Stimulated activated CD8-positive, alpha-beta memory T cell treated with anti-CD3 and anti-CD28 coated beads, Interleukin-4, amount 100 ng/mL, for 1 hour (primary cell): ENCODE measurements at places on chromosomes 5 and 9.

DNA sequence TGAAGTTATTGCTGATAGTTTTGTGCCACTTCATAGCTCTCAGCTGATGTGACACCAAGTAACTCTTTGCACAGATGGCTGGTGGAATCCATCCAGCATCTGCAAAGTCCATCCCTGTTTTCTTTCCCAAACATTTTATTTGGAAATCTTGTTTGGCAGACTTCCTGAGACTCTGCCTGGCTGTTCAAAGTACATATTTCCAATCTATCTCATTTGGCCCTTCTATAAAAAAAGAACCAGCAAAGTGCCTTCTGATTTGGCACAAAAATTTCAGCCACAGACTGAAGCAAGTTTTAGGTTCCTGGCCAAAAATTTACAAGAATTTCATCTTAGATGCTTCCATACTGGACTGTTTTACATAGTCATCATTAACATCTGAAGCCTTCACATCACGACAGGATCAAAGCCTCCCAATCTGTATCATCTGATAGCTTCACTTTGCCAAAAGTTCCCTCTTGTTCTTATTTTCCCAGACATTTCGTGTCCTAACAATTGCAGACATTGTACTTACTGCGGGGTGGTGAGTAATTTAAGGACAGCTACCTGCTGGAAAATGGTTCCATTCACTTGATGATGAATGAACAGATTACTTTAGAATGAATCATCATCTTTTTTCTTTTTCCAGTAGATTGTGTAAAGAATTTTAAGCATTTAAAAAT lies 377.3 kb downstream of the KIAA0825 start:
- no peak for DNase-seq

DNA sequence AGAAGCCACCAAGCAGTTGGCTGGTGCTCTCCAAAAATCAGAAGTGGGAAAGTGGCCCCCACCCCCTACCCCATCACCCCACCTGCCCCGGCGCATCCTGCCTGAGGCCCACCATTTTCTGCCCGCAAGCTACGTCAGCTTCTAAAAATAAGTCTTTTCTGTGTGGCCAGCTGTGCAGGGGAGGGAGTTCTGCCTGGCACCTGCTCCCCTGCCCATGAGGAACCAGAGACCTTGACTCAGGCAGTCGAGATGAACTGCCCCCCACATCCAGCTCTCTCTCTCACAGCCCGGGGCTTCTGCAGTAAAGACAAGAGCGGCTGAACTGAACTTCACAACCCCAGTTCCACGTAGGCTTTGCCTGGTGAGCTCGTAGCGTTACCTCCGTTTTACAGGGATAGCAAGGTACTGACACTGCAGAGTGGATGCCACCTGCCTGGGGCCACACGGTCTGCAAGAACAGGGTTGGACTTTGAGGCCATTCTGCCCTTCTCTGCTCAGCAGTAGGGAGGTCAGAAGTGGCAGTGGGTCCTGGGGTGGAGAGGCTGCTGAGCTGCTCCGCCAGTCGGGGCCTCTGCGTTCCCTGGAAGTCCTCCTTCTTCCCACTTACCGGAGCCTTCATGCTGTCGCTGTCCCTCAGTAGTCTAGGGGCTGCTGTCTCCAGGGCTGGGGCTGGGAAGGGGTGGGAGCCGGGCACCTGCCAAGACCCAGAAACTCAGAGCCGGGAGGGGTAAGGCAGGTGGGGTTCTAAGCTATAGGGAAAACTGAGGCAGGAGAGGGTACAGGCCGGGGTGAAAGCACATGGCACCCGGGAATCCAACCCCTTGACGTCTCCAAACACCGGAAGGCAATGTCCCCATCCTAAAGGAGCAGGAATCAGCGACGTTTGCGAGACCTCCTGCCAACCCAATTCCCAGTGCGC lies 781 bp downstream of the ST6GALNAC4 start:
- no peak for DNase-seq

DNA sequence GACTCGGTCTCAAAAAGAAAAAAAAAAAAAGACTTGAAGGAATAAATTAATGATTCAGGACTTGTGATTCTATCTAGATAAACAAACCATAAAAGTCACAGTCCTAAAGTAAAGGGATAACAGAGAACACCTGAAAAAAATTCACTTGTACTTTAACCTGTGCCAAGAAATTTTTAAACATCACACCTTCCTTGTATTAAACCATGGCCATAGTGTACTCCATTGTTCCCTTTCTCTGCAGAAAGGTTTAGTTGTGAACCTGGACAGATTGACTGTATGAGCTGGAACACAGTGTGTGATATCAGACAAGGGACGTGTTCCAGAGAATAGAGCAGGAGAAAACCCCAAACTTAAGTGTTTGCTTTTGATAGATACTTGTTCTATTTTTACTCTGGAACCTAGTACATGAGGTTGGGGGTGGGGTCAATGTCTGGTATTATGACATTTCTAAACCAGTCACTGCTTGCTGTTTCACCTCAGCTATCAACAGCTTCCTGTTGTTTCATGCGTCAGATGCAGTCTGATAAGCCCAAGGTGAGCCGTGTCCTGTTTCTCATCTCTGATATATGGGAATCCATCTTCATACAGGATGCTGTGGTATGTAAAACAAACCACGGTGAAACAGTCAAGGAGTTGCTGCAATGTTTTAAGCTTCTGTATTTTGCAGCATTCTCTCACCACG lies 62.5 kb upstream of the ITGA1 start:
- no peak for DNase-seq

DNA sequence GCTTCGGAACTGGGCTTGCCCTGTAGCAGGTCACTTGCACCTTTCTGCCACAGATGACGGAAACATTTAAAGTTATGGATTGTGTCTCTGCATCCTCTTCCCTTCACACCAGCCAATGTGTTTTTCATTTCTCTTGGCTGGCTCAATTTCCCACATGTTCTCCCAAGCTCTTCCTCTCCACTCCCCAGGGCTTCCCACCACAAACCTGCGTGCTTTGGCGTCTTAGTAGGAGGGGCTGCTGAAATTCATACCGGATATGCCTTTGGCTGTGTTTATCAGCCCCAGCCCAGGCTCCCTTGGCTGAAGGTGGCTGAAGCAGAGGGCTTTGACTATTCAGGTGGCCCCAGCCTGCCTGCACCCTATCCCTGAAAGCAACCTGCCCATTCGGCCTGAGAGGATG lies 32.1 kb downstream of the ADRB2 start:
- DNase-seq = no peak

GRCh38 chr5:159309689-159310433 lies 20.4 kb downstream of the IL12B start:
- DNase-seq = no peak

- DNase-seq = no peak
Measured at GRCh38 chr5:33148076-33148513, 292.7 kb upstream of the TARS1 start.

DNA sequence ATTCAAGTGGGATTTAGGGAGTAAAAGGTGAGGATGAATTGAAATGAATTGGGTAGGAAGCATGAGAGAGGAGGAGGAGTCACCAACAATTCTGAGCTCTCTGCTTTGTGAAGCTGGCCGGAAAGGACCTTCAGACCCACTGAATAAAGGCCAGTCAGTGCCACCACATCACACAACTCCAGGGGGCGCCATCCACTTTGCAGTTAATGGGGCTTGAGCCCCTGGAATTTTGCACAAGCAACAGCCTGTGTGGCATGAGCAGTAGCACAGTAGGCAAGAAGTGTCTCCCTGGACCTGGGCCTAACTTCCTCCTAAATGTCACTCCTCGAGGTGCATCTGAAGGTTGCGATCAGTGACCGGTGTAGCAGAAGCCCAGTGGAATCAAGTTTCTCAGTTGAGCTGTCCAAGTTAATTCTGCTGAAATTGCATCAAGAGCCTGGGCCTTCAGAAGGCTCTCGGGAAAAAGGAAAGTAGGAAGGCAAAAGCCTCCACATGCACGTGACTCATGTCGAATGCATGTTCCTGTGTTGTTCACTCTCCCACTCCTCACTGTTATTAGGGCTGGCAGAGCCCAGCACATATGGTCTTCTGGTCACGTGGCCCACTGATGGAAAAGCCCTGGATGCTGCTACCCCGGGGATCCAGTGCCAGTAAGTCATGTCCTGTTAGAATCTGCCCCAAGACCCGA lies 27.8 kb upstream of the GLIS3 start:
- no peak for DNase-seq

DNA sequence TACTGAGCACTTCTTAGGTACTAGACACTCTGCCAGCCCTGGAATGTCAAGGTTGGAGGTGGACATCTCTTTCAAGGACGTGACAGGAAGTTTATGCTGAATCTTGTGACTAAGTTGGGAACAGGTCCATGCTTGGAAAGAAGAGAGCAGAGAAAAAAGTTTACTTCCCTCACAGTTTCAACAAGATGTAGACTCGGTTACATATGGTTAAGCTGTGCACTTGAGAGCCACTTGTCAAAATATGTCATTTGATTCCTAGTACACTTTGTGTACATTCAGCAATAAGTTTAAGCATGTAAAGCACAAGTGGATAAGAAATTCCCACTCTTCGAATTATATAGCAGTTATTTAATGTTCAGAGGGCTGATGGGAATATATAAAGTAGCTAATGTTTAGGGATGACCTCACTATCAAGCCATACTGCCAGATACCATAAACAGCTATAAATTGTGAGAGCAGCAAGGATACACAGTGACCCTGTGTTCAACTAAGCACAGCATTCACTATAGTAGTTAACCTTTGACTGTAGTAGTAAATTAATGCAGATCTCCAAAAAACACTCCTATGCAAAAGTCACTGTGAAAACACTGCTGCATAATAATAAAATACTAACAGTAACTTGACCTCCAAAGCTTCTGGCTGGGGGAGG lies 1944.6 kb upstream of the WWC1 start:
- no peak for DNase-seq

- no peak for DNase-seq
Measured at GRCh38 chr5:150350524-150351344, 6.8 kb upstream of the TCOF1 start.

- no peak for DNase-seq
Measured at GRCh38 chr5:118832974-118833373, 155.4 kb downstream of the DTWD2 start.

GRCh38 chr5:173412566-173412965 lies 84.4 kb upstream of the STC2 start:
- DNase-seq = no peak

DNA sequence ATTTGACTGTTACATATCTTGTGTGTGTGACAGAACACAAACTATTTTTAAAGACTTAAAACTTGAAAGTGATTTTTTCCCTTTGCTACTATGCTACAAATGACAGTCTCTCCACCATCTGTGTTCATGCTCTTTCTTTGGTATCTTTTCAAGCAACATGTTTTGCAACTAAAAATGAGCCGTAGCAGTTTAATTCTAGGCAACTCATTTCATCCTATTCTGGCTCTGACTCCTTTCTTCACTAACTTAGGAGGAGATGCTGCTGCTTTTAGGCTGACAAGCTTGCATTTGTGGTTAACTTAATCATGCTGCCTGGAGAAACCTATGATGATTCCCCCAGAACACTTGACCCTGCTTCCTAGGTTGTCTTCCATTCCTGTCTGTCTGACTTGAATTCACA lies 100.6 kb downstream of the HACD4 start:
- DNase-seq = no peak

- DNase-seq = no peak
Measured at GRCh38 chr5:31300501-31300900, 107.0 kb downstream of the CDH6 start.

- no peak for DNase-seq
Measured at GRCh38 chr5:169149317-169149716, 151.6 kb downstream of the SLIT3 start.

DNA sequence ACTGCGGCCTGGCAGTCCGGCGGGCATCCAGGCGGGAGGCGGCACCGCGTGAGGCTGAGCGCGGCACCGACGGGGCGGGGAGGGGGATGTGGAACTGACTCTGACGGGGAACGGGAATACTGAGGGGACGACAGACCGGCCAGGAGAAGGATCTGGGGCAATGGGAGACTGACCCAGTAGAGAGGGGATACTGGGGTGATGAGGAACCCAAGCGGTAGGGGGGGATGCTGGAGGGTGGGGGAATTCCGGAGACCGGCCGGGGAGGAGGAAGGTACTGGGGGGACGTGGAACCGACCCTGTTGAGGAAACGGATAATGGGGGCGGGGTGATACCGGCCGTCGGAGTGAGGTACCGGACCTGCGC lies 423 bp downstream of the IPPK start:
- DNase-seq = no peak

- no peak for DNase-seq
Measured at GRCh38 chr5:72892846-72893245, 63.0 kb upstream of the FCHO2 start.

DNA sequence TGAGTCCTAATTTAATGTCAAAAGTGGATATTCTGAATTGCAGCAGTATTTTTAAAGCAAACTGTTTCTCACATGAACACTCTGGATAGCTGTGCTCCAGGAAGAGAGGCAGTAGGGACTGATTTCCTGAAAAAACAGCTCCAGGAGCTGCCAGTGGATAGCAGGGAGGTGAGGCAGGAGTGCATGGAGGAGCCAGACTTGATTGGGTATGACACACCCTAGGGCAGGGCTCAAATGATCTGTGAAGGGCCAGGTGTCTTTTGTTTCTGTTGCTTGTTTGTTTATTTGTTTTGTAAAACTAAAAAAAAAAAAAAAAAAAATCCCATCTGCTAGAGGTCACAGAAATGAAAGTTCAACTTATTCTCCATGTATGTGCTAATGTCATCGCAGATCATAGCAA lies 83.4 kb downstream of the ADRB2 start:
- no peak for DNase-seq

DNA sequence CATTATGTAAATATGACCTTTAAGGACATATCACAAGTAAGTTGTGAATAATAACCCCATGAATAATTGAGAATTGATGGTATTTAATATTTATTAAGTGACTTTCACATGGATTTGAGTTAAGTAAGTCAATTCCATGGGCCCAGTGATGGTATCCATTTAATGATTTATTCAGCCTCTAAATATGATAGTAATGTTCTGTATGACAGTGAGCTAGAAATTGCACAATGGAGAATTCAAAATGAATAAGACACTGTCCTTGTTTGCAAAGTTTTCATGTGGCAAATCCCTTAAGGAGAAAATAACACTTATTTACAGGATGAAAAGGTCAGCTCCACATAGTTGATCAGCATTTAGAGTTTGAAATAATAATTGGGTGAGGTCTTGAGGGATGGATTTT lies 160.7 kb downstream of the PDE4D start:
- no peak for DNase-seq

- no peak for DNase-seq
Measured at GRCh38 chr5:124859027-124859426, 112.6 kb upstream of the ZNF608 start.

DNA sequence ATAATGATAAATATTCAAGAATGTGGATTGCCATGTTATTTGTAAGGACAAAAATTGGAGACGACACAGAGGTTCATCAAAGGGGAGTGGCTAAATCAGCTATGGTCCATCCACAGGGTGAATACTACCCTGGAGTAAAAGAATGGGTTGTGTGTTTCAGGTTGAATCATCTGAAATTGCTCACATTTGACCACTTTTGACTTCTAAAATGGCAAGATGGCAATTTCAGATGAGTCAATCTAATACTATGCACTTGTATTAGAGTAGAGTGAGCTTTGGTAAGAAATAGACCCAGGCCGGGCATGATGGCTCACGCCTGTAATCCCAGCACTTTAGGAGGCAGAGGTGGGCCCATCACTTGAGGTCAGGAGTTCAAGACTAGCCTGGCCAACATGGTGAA lies 131.8 kb downstream of the GAPVD1 start:
- DNase-seq = no peak
